Activated T-helper 1 cell treated with Interleukin-2 at 50 U/mL for 16 hours (primary cell): ENCODE measurements at places on chromosomes 3 and 15.

DNA sequence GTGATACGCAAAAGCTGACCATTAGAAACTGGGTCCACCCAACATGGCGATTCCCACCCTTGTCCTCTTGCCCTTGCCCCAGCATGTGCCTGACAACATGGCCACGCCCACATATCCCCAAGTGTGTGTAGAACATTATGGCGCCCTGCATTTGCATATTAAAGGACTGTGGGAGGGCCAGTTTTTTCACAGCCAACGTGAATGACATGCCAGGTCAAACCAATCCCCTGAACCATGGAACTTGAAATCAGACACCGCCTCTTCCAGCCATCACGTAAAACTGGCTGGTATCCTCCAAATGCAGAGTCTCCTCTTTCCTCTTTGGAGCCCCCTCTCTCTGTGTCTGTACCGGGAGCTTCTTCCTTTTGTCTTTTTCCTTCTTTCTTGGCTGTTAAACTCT lies 156.7 kb upstream of the EPHA6 start:
- no peak for DNase-seq

DNA sequence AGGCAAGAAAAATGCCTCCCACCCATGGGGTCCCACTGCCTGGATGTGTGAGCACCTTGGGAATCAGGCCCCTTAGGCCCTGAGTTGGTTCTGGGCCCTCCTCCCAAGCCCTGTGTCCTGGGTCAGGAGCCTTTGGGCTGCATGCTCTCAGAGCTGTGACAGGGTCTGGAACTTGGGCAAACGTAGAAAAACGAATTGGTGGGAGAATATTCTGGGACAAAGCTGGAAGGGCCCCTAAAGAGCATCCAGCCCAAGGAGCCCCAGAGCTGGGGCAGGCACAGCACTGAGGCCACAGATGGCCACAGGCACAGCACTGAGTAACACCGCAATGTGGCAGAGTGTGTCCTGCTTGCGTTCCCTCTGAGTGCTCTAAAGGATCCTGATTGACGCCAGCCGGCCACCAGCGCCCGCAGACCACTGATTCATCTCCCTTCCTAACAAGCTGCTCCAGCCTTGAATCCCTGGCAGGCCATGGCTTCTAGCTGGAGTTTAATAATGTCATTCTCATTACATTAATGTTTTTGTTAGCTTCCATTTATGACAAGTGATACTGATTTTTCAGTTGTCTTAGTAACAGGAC lies 18.6 kb upstream of the SEC13 start:
- DNase-seq: no peak

DNA sequence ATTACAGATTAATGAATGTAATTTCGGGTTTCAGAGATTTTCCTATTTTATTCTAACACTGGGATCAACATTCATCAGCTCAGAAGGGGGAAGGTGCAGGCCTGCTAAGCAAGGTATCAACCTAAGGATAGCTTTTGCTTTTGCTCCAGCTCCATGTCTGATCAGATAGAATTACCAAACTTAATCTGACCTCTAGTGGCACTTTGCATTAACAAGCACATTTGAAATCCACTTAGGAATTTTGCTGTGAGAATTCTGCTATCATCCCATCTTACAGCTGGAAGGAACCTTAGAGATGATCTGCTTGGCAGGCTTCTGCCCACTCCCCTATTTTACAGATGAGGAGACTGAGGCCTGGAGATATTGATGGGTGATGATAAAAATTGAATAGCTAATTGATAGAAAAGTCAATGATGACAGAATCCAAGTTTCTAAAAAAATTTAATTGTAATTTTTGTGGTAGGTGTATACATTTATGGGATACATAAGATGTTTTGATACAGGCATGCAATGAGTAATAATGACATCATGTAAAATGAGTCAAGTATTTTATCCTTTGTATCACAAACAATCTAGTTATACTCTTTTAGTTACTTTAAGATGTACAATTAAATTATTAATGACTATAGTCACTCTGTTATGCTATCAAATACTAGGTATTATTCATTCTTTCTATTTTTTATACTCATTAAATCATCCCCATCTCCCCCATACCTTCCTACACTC lies 209.2 kb upstream of the ZPLD1 start:
- no peak for DNase-seq

- DNase-seq: no peak
Observed at GRCh38 chr15:71752128-71752527, 58.2 kb upstream of the NR2E3 start.

DNA sequence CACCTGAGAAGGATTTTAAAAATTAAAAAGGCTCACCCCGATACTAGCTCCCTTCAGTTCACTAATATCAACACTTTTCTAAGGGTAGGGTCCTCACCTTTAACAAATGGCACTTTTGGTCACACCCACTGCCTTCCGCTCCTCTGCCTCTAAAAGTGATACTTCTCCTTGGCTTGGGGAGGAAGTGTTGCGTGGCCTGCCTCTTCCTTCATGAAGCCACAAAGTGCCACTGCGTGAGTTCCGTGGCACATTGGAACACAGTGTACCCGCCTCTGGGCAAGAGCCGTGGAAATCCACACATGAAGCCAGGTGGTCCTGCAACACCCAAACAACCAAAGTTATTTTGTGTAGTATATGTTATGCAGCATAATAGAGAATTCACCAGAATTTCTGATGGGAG lies 3.9 kb downstream of the B4GALT4 start:
- no peak for DNase-seq

- DNase-seq: no peak
Observed at GRCh38 chr3:57961177-57961827, 46.9 kb upstream of the FLNB start.
